ENCODE measurements at places on chromosomes 12 and 14.

GRCh38 chr14:102495491-102496330 is 13.9 kb downstream of the ANKRD9 start:
- no peak for DNase-seq

DNA sequence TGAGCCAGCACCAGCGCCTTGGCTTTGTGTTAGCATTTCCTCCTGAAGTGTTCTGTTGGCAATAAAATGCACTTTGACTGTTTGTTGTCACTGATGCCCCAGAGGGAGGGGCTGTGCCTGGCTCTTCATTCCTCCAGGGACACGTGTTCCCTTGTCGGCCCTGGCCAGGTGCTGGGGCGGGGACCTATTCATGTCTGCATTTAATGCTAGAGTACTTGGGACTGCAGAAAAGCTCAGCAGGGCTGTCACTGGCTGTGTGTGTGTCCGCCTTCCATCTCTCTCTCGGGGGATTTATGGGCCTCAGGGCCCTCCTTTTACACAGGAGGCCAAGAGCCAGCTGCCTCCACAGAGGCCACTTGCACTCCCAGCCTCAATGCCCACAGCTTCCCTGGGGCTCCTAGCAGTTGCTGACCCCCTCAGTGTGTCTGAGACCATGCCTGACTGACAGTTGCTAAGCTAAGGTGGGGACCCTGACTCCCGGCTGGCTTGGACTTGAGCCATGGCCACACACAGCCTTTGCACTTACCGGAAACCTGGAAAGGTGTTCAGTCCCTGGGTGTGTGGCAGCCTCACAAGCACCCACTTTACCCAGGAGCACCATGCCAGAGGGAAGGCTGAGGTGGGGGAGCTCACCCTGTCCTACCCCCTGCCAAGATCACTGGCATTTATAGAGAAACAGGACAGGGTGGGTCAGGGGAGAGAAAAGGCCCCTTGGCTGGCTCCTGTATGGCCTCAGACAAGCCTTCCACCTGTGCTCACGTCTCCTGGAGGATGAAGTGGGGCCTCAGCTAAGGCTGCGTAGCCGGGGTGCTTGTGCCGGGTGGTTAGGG is 27.8 kb downstream of the HIP1R start:
- DNase-seq: no peak

- DNase-seq: no peak
Measured at GRCh38 chr12:121289962-121290361, 6.5 kb downstream of the CAMKK2 start.

GRCh38 chr14:68797121-68797670 is 4.3 kb upstream of the ZFP36L1 start:
- no peak for DNase-seq

GRCh38 chr14:52307376-52307775 is 6.7 kb upstream of the PTGER2 start:
- DNase-seq: no peak

DNA sequence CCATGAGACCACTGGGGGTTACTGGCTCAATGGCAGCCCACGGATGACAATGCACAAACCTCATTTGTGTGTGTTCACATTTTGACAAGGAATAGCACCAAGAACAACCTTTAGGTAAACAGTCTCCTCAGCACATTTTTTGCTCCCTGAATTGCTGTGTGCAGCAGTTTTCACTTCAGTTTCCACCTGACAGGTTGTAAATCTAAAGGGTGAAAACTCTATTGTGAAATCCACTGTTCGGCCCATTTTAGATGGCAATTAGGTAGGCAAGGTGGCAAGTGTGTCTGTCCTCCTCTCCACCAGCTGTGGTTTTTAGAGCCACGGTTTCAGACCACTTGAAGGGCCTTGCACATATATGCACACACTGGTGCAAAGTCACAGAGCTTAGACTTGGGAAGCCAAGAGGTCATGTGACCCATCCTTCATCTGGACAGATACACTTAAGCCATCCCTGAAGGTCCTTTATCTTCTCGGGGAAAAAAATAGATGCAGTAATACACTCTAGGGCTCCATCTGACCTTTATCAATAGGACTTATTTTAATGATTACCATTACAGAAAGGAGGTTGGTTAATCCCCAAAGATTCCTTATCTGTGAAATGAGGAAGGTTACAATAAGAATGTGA is 23.2 kb downstream of the HAL start:
- no peak for DNase-seq

- DNase-seq: no peak
Measured at GRCh38 chr12:22860926-22861325, 236.0 kb downstream of the ETNK1 start.

- no peak for DNase-seq
Measured at GRCh38 chr14:21191809-21192446, 36.1 kb upstream of the OR5AU1 start.

DNA sequence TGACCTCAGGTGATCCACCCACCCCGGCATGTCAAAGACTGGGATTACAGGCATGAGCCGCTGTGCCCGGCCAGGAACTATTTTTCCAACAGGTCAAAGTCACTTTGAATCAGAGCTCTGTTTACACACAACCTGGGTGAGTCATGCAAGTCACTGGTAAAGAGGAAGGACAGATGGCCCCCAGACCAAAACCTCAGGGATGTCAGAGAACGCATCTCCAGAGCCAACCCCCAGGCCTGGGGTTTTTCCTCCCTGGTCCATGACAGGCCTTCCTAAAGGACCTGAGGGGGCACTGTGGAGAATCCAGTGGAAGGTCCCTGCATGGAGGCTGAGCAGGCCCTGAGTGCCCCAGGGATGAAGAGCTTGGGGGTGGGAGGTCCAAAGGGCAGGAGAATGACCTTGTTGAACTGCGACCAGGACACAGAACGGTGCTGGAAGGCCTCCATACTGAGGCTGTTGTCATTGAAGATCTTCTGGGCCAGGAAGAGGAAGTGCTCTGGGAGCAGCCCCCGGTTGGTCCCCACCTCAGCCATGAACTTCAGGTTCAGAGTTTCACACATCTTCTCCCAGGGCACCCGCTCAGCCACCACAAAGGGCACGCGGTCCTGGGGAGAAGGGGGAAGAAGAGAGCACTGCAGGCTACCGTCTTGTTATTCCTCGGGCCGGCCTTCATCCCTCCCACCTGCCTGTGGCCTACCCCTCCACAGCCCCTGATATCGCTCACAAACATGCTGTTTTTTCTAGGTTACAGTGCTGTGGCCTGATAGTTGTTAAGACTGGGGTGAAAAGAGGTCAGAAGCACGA is 9.1 kb downstream of the STAT6 start:
- DNase-seq: no peak

GRCh38 chr14:93430315-93431035 is at the start of gene UNC79:
Gene UNC79, plus strand, starts transcription at chr14:93430939. Its CDS starts 91 bp downstream, at chr14:93431030.
- no peak for DNase-seq
